ENCODE measurements at places on chromosomes 6 and 20. TPM values are rescaled to one million over a fixed set of nuclear protein-coding genes. Genes with fewer than 3 reads are reported as not detected.

- H3K4me1 ChIP-seq: no peaks in the 10 kb centered on the region
- H3K27me3 ChIP-seq: no peaks in the 10 kb centered on the region
- H3K4me3 ChIP-seq: no peak overlapping the region
- H3K36me3 ChIP-seq: no peaks in the 10 kb centered on the region
- no peak overlapping the region for H3K27ac ChIP-seq
These were observed 581.0 kb upstream of the MAP3K7 start for GRCh38 chr6:91167846-91168245.

DNA sequence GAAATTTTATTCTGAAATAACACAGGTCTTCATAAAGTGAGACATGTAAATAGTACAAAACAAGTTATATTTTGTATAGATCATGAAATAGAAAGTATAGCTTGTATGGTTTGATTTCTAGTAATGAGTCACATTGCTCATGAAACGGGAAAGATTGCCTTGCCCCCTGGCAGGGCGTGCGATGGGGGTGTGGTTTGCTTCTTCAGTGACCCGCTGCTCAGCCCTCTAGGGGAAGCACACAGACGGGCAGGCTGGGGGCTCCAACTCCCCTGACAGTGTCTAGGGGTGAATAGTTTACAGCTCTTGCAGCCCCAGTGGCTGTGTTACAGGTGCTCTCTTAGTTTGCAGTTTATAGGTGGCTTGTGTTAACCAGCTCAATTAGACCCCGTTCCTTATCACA is 170.5 kb upstream of the RGS17 start:
- no peaks in the 10 kb centered on the region for H3K4me1 ChIP-seq
- DNase-seq: no peak
- no peaks in the 10 kb centered on the region for H3K27me3 ChIP-seq
- no peak overlapping the region for H3K4me3 ChIP-seq

GRCh38 chr6:16759646-16760515 is 1.4 kb downstream of the ATXN1 start:
- no peaks in the 10 kb centered on the region for H3K27me3 ChIP-seq
- H3K4me1 ChIP-seq: peaks cover 40% of the 10 kb centered on the region
- peak; percentile 90 for DNase-seq
- peak overlapping the region; percentile 97 for H3K4me3 ChIP-seq
- H3K27ac ChIP-seq: peak overlapping the region; percentile 96

GRCh38 chr6:25851961-25852360 is 20.1 kb upstream of the SLC17A1 start:
- no peaks in the 10 kb centered on the region for H3K27me3 ChIP-seq
- no peaks in the 10 kb centered on the region for H3K36me3 ChIP-seq
- H3K4me1 ChIP-seq: no peaks in the 10 kb centered on the region
- no peak for DNase-seq

DNA sequence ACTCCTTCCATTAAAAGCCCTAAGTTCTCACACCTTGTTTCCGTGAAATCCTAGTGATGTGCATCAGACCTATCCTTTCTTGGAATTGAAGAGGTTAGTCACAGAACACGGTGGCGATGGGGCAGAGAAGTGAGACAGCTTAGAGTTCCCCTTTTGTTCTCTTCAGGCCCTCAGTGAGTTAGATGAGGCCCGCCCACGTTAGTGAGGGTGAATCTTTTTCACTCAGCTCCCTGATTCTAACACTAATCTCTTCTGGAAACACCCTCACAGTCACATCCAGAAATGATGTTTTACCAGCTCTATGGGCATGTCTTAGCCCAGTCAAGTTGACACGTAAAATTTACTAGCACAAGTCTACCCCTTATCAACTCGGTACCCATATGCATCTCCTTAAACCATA is 172.7 kb upstream of the NOX3 start:
- no peaks in the 10 kb centered on the region for H3K4me1 ChIP-seq
- no peaks in the 10 kb centered on the region for H3K36me3 ChIP-seq
- H3K27ac ChIP-seq: no peak overlapping the region
- DNase-seq: no peak
- H3K27me3 ChIP-seq: no peaks in the 10 kb centered on the region

DNA sequence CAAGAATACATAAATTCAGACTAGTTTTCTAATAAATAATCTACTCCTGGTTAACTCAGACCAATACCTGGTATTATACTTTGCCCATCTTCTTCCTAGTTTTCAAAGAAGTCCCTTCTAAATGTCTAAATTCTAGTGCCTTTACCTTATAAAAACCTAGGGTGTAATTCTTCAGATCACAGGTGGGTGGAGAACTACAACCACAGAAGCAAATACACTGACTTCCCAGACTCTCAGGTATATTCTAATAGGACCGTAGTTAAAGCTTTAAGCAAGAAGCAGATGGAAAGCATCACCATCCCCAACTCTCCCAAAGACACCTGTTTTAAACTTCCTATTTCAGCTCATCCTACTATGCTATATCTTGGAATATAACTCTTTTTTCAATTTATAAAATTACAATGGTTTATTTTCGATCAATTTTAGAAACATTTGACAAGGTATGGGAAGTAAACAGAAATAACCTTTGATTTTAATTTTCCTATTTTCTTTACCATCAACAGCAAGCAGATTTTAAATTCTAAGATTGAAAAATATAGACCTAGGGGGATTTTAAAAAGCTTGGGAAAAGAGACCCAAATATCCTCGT is 15.8 kb downstream of the MAN1A1 start:
- no peak overlapping the region for H3K27ac ChIP-seq
- peaks cover 14% of the 10 kb centered on the region for H3K4me1 ChIP-seq
- no peak overlapping the region for H3K4me3 ChIP-seq
- H3K36me3 ChIP-seq: no peaks in the 10 kb centered on the region
- no peak for DNase-seq

GRCh38 chr6:167987396-167988153 is 9.9 kb upstream of the KIF25 start:
- no peaks in the 10 kb centered on the region for H3K36me3 ChIP-seq
- no peaks in the 10 kb centered on the region for H3K27me3 ChIP-seq
- peak overlapping the region; percentile 52 for H3K27ac ChIP-seq
- no peak for DNase-seq
- no peaks in the 10 kb centered on the region for H3K4me1 ChIP-seq

GRCh38 chr6:6191476-6191875 is 129.0 kb downstream of the F13A1 start:
- no peak overlapping the region for H3K4me3 ChIP-seq
- no peak for DNase-seq
- no peaks in the 10 kb centered on the region for H3K4me1 ChIP-seq

DNA sequence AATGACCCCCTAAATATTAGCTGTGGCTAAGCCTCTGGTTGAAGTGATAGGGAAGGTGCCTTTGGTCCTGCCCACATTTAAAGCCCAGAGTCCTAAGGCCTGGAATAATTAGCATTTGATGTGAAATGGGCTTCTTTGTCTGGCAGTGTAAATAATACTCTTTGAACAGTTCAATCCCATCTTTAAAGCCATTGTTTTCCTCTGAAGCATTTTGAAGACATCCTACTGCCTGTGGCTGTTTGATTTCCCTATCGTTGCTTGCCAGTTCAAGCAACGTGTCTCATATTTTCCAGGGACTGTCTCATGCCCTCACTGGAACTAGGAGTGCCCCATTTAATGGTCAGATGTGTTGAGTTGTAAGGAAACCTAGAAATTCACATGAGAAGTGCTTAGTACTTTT is 89.3 kb upstream of the BTN3A2 start:
- peaks cover 55% of the 10 kb centered on the region for H3K27me3 ChIP-seq
- no peaks in the 10 kb centered on the region for H3K36me3 ChIP-seq
- no peak overlapping the region for H3K27ac ChIP-seq

- peaks cover 17% of the 10 kb centered on the region for H3K4me1 ChIP-seq
- peak; percentile 24 for DNase-seq
- peak overlapping the region; percentile 75 for H3K27ac ChIP-seq
- no peaks in the 10 kb centered on the region for H3K36me3 ChIP-seq
- no peak overlapping the region for H3K4me3 ChIP-seq
These were observed 51.8 kb downstream of the ABRACL start for GRCh38 chr6:139080255-139080920.

GRCh38 chr6:150272264-150272975 is 96.4 kb upstream of the IYD start:
- H3K27me3 ChIP-seq: no peaks in the 10 kb centered on the region
- H3K27ac ChIP-seq: no peak overlapping the region
- no peaks in the 10 kb centered on the region for H3K36me3 ChIP-seq

- H3K36me3 ChIP-seq: no peaks in the 10 kb centered on the region
- H3K27me3 ChIP-seq: no peaks in the 10 kb centered on the region
- H3K27ac ChIP-seq: no peak overlapping the region
- DNase-seq: no peak
- no peak overlapping the region for H3K4me3 ChIP-seq
These were observed 889.7 kb upstream of the FLRT3 start for GRCh38 chr20:15227102-15227501.

DNA sequence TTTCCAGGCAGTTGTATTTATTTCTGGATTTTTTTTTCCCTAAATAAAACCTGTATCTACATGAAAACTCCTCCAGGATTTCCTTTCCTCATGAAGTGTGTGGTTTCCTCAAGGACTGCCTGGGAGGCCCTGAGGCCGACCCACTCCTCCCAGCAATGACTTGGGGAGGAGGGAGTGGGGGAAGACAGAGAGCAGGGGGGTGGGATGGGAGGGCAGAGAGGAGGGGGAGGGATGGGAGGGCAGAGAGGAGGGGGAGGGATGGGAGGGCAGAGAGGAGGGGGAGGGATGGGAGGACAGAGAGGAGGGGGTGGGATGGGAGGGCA is 161.8 kb upstream of the AGPAT4 start:
- no peaks in the 10 kb centered on the region for H3K36me3 ChIP-seq
- no peak overlapping the region for H3K4me3 ChIP-seq
- peaks cover 27% of the 10 kb centered on the region for H3K4me1 ChIP-seq
- no peaks in the 10 kb centered on the region for H3K27me3 ChIP-seq

GRCh38 chr20:20740541-20740940 is 28.1 kb upstream of the RALGAPA2 start:
- H3K27ac ChIP-seq: peak overlapping the region; percentile 89
- H3K4me3 ChIP-seq: no peak overlapping the region
- H3K36me3 ChIP-seq: no peaks in the 10 kb centered on the region

Gene HSF2
- 44.2 TPM for total RNA-seq

Gene SERINC1
- total RNA-seq: 273 TPM

Gene HSPA1B
- 71.5 TPM for total RNA-seq

Gene POM121L2
- total RNA-seq: not detected

Gene FILIP1
- total RNA-seq: 57.5 TPM

Gene NNAT
- total RNA-seq: 4.4 TPM

Gene MCHR2
- total RNA-seq: not detected

Gene SAMD3
- not detected for total RNA-seq

Measured in gastrocnemius medialis (tissue), 4 donors.